Fibroblast of skin of right quadriceps (primary cell): ENCODE measurements at places on chromosomes 11 and 22.

DNA sequence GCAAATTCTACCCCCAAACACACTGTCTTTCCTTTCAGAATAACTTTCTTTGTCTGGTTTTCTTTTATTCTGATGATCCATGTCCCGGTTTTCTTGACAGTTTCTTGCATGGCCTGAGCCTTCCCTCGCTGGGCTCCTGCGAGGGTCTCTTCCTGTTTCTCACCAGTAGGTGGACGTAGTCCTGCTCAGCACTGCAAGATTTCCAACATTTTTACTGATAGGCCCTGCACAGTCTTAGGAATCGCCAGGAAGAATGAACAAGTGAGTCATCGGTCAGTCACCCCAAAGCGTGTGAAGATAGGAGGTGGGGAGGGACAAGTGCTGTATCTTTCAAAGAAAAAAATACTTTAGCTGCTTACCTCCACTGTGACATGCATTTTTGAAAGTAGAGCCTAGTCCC lies 16.9 kb upstream of the KIRREL3 start:
- peak; percentile 87 for DNase-seq

DNA sequence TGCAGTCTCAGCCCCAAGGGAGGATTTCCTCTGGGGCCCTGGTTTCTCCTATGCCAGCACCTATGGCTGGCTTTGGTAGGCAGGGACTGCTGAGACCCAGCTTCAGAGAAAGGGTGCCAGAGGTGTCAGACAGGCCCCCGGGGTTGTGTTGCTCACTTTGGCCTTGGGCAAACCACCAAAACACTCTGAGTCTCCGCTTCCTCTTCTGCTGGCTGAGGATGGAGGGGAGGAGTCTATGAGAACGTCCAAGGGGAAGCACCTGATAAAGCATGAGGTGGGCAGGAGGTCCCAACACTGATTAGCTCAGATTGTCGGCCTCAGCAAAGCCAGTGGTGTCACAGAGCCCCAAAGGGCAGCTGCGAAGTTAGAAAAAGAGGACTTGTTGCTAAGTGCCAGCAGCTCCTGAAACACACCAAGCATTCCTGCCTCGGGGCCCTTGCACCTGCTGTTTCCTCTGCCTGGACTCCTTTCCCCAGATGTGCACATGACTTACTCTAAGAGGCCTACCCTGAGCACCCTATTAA lies 10.5 kb downstream of the SMTNL1 start:
- DNase-seq, result no peak

- peak; percentile 38 for DNase-seq
Measured at GRCh38 chr11:113623114-113623513, 83.0 kb downstream of the TMPRSS5 start.

DNA sequence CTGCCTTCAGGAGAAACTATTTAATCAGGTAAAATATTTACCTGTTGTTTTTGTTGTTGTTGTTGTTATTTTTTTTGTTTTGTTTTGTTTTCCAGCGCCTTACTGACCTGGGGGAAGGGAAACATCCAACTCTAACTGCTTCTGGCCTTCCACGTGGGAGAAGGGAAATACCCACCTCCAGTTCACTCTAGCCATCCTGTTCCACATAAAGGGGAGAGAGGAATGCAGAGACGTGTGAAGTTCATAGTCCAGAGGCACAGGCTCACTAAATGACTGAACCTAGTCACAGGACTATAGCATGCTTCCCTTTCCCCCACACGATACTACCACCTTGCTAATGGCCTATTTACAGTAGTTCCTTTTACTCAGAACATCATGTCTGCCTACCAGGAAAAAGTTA lies 72.4 kb upstream of the VSTM5 start:
- no peak for DNase-seq

- DNase-seq, result no peak
Measured at GRCh38 chr11:115050756-115051155, 372.4 kb downstream of the NXPE2 start.

DNA sequence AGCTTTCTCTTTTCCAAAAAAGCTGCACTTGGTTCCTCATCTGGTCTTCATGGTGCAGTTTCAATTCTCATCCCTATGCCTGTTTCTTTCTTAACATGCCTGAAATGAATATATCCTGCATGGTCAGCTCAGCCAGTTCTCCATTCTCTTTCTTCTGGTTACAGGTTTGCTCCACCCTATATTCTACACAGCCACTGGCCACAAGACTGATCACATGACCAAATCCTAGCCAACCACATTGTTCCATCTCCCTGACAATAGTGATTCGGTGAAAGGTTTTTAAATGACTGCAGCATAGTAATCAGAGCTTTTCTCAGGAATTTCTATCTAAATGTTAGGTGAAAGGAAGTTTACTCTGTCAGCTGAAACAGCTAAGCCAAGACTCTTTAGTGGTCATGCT lies 891.4 kb downstream of the METTL15 start:
- DNase-seq, result no peak

GRCh38 chr11:92979176-92979575 lies 9.7 kb downstream of the MTNR1B start:
- DNase-seq, result no peak

- no peak for DNase-seq
Measured at GRCh38 chr11:60349990-60350389, 22.9 kb downstream of the MS4A6E start.

DNA sequence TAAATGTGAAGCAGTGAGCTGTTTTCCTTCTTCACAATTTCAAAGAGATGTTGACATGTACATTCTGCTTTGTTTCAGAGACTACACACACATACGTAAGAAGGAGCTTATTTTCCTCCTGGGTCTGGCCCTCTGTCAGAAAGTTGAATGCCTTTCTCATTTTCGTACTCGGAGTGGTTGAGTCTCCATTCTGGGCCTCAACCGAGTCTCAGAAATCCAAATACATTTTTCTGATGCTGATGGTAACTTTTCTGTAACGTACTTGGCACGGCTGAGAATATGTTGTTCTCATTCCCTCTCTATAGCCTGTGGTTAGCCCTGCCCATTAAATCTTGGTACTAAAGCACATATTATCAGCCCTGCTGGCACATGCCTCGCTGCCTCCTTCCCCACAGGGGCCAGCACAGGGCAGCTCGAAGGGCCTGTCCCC lies 25.3 kb downstream of the PARVA start:
- DNase-seq, result no peak

- DNase-seq, result no peak
Measured at GRCh38 chr11:94830722-94831510, 62.8 kb downstream of the AMOTL1 start.

GRCh38 chr22:44067033-44067432 lies 42.9 kb downstream of the PARVB start:
- DNase-seq, result no peak

DNA sequence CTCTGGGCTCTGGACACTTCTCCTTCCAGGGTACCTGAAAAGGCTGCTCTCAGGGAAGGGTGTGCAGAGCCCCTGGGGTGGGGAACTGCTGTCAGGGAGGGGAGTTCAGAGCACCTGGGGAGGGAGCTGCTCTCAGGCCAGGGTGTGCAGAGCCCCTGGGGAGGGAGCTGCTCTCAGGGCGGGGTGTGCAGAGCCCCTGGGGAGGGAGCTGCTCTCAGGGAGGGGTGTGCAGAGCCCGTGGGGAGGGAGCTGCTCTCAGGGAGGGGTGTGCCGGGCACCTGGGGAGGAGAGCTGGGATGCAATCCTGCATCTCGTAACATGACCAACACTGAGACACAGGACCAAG lies 764.2 kb downstream of the BRD1 start:
- no peak for DNase-seq

GRCh38 chr11:130536106-130537040 lies 87.9 kb downstream of the ADAMTS15 start:
- no peak for DNase-seq

DNA sequence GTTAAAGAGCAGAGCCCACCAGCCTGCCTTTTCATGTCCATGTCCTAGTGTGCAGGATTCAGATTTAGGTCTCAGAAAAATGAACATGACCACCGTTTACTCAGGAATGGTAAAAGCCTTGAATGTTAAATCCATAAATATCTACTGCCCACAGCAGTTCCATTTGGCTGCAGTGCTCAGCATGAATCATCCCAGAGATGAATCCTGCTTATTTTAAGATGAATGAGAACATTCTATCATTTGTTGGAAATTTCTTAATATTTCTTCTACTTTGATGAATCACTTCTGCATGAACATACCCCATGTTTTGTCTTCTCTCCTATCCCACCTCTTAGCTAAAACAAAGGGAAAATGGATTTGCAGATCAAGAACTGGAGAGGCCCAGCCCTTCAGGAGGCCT lies 47.5 kb upstream of the AQP11 start:
- peak; percentile 51 for DNase-seq

DNA sequence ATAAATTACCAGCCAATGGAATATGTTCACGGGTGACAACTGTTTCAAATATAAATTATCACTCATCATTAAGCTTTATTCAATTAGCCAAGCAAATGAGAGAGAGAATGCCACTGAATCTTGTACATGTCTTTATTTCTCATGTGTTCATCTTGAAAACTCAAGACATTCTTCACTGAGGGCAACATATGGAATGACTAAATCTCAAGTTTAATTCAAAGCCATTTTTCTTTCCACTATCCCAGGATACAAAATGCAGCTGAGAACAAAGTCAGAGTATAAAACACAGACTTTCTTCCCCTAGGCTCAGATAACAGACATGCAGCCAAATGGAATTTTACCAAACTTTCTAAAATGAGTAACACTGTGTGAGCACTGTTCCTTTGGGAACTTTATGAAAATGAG lies 12.1 kb upstream of the BBOX1 start:
- peak; percentile 52 for DNase-seq

DNA sequence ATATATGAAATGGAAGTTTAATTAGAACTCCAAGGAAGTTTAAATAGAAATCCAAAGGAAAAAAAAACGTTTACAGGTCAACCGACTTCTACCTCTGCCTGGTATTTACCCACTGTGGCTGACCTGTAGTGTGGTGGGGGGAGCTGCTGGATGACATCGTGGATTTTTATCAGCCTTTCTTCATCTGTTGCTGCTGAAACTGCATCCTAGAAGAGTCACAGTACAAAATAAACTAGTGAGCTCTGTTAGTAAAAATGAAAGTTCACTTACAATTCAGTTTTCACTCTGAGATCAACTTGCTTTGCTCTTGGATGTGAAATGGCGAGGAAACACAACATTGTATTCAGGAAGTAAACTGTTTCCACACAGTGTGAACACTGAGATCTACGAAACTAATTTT lies 43.2 kb upstream of the TP53AIP1 start:
- no peak for DNase-seq

DNA sequence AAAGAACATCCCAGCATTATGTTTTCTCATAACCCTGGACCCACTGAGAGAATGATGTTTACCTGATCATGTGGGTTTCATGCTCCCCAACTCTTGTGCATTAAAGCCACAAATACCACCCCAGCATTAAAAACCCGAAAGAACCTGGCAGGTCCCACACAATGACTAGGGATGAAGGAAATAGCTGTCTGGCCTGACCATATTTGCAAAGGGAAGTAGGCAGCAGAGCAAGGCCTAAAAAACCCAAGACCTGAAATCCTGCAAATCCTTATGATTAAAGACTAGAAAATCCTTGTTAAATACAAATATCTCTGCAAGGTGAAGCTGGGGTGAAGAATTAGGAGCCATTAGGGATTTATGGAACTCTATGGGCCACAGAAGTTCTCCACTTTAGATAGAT lies 23.7 kb downstream of the PAK1 start:
- DNase-seq, result no peak

GRCh38 chr11:2428322-2428795 lies 16.0 kb downstream of the TRPM5 start:
- DNase-seq, result peak; percentile 24

DNA sequence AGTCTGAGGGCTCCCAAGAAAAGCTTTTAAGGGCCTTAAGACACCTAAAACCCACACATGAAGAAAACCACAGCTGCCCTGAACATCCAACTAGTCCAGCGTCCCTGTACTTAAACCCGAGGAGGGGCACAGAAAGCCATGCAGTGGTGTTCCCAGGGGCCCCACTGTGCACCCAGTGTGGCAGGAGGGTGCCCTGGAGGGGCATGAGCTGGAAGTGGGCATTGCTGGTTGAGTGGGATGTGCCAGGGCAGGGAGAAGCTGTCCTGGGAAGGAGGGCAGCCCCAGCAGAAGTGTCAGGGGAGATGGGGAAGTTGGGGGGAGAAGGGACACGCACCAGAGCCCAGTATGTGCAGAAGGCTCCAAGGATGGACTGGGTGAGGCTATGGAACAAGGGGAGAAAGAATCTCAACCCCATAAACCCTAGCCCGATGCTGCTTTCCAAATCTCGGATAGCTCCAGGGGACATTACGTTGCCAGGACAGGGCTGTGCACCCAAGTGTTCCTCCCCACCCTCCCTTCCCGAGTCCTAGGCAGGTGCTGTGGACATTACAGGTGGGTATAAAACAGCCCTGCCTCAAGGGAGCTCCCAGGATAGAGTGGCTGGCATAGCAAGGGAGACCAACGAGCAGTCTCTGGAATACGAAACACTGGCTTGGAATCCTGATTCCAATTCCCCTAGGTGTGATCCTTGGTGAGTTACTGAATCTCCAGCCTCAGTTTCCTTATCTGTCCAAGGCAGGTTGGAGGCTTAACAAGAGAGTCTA lies 44.2 kb downstream of the SHANK2 start:
- no peak for DNase-seq

DNA sequence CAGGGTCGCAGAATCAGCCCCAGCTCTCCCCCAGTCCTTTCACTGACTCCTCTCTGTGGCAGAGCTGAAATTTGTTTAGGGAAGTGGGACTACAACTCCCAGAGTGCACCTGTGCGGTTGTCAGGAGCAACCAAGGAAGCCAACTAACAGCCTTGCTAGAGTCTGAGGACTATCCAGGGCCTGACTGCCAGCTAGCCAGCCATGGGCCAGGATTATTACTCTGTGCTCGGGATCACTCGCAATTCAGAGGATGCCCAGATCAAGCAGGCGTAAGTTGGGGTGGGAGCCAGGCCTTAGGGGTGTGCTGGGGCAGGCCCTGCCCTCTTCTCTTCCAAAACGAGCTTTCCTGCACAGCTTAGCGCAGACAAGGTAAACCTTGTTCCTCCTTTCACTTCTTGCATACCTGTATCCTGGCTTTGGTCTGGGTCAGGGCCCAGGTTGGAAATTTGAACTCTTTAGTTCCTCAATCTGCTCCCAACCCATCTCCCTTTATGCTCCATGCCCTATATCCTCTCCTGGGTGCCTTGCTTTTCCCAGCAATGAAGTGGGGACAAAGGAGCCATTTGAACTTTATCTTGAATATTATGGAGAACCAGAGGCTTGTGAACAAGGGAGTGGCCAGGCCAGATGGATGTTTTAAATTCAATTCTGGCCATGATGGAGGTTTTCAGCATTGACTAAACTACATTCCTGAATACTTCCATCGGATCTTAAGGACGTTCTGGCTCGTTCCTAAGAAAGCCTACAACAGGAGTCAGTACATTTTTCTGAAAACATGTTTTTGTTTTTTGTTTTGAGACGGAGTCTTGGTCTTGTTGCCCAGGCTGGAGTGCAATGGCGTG lies at the start of gene DNAJB13:
DNAJB13 (plus strand) TSS at position 158 of the 842 bp plus-strand sequence; CDS start at position 202, 44 bp downstream.
- DNase-seq, result peak; percentile 9
